CD4-positive, alpha-beta memory T cell (primary cell): ENCODE measurements at places on chromosomes 3 and 15. TPM values are rescaled to one million over a fixed set of nuclear protein-coding genes. Genes with fewer than 3 reads are reported as not detected.

Gene GPR160
- total RNA-seq: 14.9 TPM

Gene THSD4
- not detected for total RNA-seq

Gene KCNAB1
- not detected for total RNA-seq

Gene BMF
- total RNA-seq: 13.7 TPM

Gene BNC1
- total RNA-seq: not detected

Gene GCNT3
- not detected for total RNA-seq

Gene MFN1
- total RNA-seq: 58.3 TPM

Gene CACNA2D3
- not detected for total RNA-seq

Gene GOLGA6L4
- total RNA-seq: 2.9 TPM

Gene ADAMTS9
- total RNA-seq: not detected

Gene LRRK1
- total RNA-seq: 0.53 TPM

Gene TTBK2
- total RNA-seq: 28.2 TPM

Gene INSYN1
- not detected for total RNA-seq

Gene CHL1
- total RNA-seq: not detected

Gene SLTM
- total RNA-seq: 153 TPM

Gene PYGO1
- total RNA-seq: not detected

Gene ZNF80
- total RNA-seq: 1.1 TPM

Gene TEX9
- 2.3 TPM for total RNA-seq

Gene GOLGA8O
- 1.00 TPM for total RNA-seq

Gene CCRL2
- 0.58 TPM for total RNA-seq

Gene SLITRK3
- not detected for total RNA-seq

Gene GOLGA8B
- 332 TPM for total RNA-seq

Gene EOMES
- total RNA-seq: 4.8 TPM

Gene NDUFB5
- total RNA-seq: 55.7 TPM

Gene APBA2
- total RNA-seq: 52.4 TPM

Gene WDR5B
- 19.2 TPM for total RNA-seq

Gene FSTL1
- total RNA-seq: not detected

Gene ULK3
- total RNA-seq: 88.3 TPM

Gene OXTR
- 1.1 TPM for total RNA-seq

Gene CHST13
- 0.23 TPM for total RNA-seq

Gene REC114
- total RNA-seq: not detected

Gene HCLS1
- 336 TPM for total RNA-seq

Gene CCDC54
- total RNA-seq: not detected

Gene KCTD6
- total RNA-seq: 8.9 TPM
